ENCODE measurements at places on chromosomes 6 and 20.

DNA sequence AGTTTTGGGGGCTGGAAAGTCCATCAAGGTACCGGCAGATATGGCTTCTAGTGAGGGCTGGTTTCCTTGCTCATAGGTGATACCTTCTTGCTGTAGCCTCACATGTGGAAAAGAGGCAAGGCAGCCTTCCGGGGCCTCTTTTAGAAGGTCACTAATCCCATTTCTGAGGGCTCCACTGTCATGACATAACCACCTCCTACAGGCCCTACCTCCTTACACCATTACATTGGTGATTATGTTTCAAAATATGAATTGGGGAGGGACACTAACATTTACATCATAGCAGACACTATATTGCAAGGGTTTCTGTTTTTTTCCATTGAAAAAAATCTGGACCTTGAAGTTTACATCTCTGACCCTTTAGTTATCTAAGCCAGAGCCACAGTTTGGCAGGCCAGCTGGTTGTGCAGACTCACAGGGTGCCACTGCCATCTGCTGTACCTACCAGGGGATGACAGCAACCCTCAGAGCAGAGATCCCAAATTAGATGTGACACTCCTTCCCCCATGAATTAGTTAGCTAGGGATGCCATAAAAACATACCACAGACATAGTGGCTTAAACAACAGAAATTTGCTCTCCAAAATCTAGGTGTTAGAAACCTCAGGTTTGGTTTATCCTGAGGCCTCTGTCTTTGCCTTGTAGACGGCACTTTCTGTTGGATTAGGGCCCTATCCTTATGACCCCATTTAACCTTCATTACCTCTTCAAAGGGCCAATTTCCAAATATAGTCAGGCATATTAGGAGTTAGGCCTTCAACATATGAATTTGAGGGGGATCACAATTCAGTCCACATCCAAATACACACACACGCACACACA lies 166.4 kb upstream of the RNF217 start:
- DNase-seq = peak; percentile 53

- no peak for DNase-seq
Observed at GRCh38 chr6:77686931-77687330, 34.1 kb downstream of the MEI4 start.

GRCh38 chr6:138541823-138542481 lies 42.7 kb upstream of the NHSL1 start:
- no peak for DNase-seq

DNA sequence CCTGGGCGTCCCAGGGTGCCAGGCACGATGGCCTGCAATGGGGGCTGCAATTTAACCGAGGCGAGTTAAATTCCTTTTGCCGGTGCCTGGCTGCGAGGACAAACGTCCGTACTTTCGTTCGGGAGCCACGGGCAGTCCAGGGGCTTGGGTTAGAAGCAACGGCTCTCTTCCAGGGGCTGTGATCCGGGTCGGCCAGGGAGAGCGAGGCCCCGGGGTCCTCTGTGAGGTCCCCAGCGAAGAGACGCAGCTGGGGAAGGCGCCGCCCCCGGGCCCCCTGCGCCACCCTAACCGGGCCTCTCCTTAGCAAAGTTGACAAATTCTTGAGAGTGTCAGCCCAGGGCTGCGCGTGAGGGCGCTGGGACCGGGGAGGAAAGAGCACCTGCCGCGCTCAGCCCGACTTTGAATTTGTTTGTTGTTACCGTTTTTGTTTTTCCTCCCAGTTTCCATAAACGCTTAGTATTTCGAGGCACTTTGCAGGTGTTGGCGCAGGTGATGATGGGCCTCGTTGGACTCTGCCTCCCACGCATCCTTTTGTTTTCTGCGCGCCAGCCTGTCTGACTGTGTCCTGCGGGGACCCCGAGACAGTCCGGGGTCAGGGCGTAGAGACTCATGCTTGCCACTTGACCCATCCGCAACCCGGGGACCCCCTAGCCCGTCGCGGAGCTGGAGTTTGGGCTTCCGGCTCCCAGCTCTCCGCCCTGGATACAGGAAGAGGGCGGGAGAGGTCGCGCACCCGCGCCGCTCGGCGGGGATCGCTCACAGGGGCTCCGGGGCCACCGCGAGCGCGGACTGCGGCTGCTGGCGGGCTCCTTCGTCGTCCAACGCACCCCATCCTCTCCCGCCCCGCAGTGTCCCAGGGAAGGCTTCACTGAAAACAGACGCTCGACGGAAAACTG lies 5.8 kb downstream of the OLIG3 start:
- DNase-seq = no peak

GRCh38 chr6:111610548-111611172 lies 5.0 kb upstream of the TRAF3IP2 start:
- DNase-seq = no peak

GRCh38 chr20:53346335-53346648 lies 247.3 kb downstream of the ZNF217 start:
- peak; percentile 1 for DNase-seq

- no peak for DNase-seq
Observed at GRCh38 chr6:151807513-151808370, at the start of gene ESR1. Gene ESR1, plus strand, starts transcription at chr6:151807682. Its CDS starts 231 bp downstream, at chr6:151807913.

GRCh38 chr6:170555305-170555704 lies 1.1 kb downstream of the TBP start:
- no peak for DNase-seq

DNA sequence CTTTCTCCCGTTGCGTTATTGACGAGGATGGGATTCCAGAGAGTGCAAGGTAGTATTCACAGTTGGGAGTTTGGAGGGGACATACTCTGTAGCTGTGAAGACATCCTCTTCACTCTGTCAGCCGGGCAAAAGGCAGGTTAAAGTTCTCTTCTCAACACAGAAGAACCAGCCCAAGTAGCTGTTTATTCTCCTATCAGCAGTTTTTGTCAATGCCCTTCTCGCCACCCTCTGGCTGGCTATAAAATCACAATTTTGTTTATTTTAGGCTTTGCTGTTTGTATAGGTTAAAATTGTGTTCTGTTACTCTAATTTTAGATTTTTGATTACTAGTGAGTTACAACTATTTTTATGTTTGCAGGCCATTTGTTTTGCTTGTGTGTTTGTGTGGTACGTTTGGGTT lies 37.9 kb upstream of the MAS1 start:
- DNase-seq = no peak

DNA sequence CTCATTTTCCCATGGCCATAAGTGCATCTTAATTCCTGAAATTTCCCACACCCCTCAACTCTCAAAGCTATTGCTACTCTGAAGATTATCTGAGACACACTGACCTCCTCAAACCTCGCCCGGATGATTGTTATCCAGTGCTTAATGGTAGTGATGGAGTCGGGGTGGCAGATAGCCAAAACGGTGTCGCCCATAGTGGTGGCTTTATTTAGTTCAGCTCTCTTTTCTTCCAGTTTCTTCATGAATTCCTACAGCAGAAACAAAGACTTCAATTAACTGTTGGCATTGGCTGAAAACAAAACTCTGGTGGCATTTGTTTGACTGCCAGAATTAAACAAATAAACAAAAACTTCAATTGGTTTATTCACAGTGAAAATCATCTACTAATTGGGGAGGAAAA lies 165.4 kb downstream of the DST start:
- DNase-seq = no peak

DNA sequence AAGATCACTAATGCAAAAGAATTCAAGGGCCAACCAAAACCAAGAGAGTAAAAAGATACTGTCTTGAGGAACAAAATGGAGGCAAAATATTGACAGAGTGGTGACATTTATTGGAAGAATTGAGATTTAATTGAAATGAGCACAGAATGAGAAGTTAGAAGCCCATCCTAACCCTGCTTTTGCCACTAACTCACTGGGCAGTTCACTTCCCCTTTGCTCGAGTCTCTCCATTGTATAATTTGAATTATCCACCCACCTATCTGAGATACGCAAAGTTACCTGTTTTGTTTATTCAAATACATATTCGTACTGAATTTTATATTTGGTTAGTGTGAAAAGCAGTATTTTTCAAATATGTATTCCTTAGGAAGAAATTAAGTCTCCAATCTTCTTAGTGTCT lies 204.5 kb upstream of the PRDM1 start:
- no peak for DNase-seq

DNA sequence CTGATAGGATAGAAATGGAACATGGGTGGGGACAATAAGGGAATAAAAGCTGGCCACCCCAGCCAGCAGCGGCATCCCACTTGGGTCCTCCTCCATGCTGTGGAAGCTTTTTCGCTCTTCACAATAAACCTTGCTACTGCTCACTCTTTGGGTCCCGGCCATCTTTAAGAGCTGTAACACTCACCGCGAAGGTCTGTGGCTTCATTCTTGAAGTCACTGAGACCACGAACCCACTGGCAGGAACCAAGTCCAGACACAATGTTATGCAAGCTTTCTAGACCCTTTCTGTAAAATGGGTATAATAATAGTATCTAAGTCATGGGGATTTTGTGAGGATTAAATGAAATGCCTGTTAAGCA lies 48.9 kb upstream of the EZR start:
- no peak for DNase-seq

- DNase-seq = no peak
Observed at GRCh38 chr20:11921321-11921720, 3.6 kb downstream of the BTBD3 start.

DNA sequence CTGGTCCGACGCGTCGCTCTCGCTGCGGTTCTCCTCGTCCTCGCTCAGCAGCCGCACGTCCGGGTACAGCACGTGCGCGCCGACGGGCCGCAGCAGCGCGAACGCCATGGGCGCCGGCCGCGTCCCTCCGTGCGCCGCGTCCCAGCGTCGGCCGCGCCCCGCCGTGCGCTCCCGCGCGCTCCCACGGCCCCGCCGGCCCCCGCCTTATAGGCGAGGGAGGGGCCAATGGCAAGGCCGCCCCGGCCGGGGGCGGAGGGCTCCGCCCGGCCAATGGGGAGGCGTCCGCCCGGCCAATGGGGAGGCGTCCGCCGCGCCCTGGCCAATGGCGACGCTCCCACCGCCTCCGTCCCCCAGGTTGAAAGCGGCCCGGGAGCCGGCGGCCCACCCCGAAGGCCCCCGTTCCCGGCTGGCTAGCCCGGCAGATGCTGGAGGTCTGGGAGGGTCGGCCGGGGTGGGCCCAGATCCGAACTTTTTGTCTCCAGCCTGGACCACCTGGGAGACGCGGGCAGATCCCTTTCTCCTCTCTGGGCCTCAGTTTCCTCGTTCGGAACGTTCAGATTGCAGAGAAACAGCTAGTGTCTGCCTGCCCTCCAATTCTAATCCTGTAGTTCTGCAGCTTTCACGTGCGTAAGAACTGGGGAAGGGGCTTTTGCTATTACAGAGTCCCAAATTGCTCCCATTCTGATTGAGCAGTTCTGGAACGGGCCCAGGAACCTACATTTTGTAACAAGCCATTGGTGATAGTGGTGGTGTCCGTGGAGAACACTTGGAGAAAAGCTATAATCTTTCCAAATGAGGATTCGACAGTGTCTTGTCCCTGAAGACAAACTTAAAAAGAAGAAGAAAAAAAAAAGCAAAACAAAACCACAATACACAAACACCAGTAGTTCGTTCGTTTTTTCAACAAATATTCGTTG lies at the start of gene TCF15:
TSS of gene TCF15 (minus strand) at position 180 of the 917 bp plus-strand sequence. CDS start at position 108, 72 bp downstream.
- DNase-seq = no peak

DNA sequence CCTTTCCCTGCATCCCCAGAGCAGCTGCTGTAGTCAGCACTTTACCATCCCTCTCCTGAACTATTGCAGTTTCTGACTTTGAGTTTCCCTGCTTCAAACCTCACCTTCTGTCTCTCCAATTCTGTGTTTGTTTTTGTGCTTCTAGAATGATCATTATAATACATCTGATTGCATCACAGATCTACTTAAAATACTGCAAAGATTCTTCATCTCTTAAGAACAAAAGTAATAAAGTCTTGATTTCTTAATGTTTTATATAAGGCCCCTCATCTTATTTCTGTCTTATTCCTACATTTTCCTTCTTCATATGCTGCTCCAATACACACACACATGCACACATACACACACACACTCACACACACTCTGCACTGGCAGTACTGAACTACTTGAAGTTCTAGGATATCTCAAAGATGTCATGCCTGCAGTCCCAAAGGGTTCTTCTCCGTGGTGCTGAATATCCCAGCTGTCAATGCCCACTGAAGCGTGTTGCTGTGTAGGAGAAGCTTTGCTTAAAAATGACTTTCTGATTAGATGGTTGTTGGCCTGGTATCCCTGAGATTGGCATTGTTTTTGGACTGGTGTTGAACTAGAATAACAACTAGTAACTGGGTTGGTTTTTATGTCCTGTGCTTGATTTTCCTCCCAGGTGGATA lies 97.2 kb downstream of the MAP3K4 start:
- peak; percentile 45 for DNase-seq

DNA sequence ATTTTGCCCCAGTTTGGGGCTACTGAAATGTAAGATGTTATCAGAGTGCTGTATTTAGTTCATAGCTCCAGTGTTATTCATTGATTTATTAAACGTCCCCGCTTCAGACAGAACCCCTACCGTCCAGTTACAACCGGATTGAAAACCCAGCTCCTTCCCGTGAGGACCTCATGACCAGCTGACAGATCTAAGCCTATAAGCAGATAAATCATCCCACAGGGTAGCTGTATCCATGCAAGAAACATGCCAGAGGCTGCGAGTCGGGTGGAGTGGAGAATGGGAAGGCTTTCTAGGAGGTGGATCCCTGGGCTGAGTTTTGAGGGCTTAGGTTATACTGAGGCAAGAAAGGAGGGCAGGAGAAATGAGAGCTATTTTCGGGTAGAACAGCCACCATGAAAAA lies 260.0 kb downstream of the ARID1B start:
- no peak for DNase-seq

GRCh38 chr6:138682704-138683527 lies 90.7 kb upstream of the CCDC28A start:
- DNase-seq = peak; percentile 96

DNA sequence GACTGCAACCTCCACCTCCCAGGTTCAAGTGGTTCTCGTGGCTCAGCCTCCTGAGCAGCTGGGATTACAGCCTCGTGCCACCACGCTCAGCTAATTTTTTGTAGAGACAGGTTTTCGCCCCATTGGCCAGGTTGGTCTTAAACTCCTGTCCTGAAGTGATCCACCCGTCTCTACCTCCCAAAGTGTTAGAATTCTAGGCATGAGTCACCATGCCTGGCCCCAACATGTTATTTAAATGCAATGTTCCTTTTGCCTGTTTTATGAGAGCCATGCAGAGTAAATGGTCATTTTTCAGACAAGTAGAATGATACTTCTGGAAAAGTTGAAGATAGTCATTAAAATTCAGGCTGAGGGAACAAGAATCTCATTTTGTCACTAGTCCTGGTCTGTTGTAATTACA lies 43.8 kb upstream of the RPS6KA2 start:
- no peak for DNase-seq

- DNase-seq = peak; percentile 39
Observed at GRCh38 chr20:11207749-11208502, 534.1 kb upstream of the JAG1 start.

DNA sequence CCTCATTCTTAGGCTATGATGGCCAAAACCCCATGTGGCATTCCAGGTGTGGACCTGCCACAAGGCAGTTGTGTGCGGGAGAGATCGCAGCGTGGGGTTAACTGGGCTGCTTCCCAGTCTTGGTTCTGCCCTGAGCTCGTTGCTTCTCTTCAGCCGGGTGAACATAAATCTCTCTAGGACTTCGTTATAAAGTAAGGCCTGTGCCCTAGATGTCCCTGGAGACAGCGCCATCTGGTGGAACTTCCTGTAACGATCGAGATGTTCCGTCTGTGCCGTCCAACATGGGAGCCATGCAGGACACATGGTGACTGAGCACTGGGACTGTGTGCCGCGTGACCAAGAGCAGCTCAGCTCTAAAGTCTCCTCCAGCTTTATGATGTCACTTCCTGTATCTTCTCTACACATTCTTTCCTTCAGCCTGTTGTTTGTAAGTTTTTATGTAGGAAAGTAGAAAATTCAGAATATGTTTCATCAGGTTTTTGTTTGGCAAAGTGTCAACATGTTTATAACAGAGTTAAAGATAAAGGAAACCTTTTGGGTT lies 26.8 kb upstream of the RPP40 start:
- DNase-seq = peak; percentile 76

GRCh38 chr20:7540923-7541322 lies 399.3 kb downstream of the HAO1 start:
- DNase-seq = no peak

Measured in myocyte (in vitro differentiated cells).